ENCODE measurements at places on chromosomes 2 and 18.

DNA sequence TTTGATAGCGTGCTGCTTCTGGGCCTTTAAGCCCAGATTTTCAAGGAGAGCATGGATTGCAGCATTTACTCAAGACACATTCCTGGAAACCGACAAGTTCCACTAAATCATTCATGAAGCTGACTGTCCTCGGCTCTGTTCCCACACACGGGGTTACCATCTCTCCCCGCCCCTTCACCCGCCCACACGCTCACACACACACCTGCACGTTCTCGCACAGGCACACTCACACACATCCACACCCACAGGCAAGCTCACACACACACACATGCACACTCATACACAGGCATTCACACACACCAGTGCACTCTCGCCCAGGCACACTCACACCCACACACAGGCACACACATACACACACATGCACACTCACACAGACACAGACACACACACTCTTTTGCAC lies 150.0 kb upstream of the AGAP1 start:
- DNase-seq: no peak

DNA sequence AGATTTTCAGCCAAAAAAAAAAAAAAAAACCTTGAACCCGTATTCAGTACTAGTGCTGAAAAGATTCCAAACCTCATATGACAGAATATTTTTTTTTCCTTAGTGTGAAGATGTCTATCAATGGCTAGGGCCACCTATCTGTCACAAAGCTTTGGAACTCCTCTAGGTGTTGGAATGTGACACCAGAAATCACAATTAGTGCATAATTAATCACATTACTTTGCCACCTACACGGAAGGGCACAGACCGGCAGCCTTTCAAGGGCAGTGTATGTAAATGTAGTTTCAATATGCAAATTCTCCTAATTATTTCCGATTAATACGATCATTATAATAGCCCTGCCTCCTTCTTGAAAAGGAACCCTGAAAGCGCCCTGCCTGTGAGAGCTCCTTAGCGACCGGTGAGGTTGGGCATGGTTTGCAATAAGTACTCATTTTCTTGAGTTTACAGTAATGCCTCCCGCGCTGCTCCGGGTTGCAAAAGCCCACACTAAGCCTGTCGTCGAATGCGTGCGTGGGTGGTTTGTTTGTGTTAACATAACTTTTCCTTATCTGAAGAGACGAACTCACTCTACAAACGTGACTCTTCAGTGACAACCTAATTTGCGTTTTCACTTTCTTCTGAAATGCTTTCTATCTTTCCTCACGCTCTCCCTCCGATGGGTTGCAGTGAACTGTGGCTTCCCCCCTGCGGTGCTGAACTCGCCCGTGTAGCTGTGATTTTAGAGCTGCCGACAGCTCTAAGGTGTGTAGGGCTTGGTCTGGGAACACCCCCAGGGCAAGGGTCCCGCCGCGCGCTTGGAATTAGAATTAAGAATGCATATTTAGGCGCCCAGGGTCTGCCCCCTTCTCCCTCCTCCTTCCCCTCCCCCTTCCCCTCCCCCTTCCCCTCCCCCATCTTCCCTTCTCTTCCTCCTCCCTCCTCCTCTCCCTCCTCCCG lies 765 bp upstream of the ID2 start:
- peak; percentile 53 for DNase-seq

DNA sequence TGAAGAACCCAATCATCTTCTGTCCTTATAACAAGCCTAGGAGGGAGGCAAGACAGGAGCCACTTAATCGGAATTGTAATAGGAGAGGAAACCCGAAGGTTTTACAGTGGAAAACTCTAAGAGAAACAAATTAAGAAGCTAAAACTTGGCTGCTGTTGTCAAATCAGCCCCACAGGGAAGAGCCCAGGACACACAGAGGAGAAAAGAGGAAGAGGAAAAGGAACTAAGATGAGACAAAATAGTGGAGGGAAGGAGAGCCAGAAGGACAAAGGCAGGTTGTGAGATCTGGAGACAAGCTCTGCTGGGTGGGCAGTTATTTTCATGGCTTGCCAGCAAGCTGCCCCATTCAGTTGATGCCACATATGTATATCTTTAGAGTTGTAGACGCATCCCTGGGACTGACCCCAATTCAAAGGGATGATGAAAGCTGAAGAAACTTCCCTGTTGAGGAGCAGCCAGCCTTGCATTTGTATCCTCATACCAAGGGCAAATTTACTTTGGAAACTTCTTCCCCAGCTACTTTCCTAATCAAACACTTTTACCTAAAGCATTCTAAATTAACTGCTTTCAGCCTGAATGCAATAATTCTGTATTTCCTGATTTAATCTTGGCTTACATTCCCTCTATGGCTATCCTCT lies 499.8 kb upstream of the MEIS1 start:
- no peak for DNase-seq

GRCh38 chr18:76850112-76850511 lies 27.8 kb downstream of the ZNF236 start:
- DNase-seq: no peak

- DNase-seq: no peak
Observed at GRCh38 chr2:196294516-196294909, 123.1 kb upstream of the STK17B start.

DNA sequence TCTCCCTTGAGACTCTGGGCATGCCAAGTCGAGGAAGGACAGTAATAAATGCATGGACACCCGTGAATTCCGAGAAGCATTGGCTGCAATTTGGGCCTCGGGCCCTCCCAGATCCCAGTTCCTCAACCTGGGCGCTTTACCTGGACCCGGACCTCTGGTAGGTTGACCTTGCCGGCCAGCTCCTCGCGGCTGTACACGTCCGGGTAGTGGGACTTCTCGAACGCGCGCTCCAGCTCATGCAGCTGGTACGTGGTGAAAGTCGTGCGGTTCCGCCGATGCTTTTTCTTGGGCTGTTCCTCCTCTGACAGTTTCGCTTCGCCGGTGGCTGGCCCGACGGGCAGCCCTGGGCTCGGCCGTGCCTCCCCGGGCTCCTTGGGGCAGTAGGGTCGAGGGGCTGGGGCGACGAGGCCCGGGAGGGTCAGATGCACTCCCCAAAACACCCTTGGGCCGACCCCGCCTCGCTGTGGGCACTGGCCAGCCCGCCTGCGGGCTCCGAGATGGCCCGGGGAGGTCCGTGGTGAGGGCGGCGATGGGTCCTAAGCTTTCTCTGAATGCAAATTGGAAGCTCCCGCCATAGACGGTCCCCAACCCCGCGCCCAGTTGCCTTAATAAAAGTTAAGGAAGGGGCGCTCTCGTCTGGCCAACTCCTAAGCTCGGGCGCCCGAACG lies 899 bp downstream of the RAX start:
- DNase-seq: no peak

- peak; percentile 89 for DNase-seq
Observed at GRCh38 chr2:29921560-29921915, at the start of gene ALK. Gene ALK, minus strand, starts transcription at chr2:29921586. Its CDS starts 927 bp downstream, at chr2:29920659.

GRCh38 chr18:48991676-48992075 lies 40.9 kb upstream of the SMAD7 start:
- no peak for DNase-seq

GRCh38 chr2:37912056-37912455 lies 13.0 kb upstream of the RMDN2 start:
- DNase-seq: no peak
